ENCODE measurements at places on chromosomes 16 and 17.

- no peak for DNase-seq
Observed at GRCh38 chr17:44324092-44324570, 492 bp downstream of the SLC25A39 start.

DNA sequence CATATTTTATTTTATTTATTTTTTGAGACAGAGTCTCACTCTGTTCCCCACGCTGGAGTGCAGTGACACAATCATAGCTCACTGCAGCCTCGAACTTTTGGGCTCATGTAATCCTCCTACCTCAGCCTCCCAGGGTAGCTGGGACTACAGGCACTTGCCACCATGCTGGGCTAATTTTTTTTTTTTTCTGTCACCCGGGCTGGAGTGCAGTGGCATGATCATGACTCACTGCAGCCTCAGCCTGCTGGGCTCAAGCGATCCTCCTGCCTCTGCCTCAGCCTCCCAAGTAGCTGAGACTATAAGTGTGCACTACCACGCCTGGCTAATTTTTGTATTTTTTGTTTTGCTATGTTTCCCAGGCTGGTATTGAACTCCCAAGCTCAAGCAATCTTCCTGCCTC is 17.1 kb downstream of the UNC45B start:
- DNase-seq, result no peak

DNA sequence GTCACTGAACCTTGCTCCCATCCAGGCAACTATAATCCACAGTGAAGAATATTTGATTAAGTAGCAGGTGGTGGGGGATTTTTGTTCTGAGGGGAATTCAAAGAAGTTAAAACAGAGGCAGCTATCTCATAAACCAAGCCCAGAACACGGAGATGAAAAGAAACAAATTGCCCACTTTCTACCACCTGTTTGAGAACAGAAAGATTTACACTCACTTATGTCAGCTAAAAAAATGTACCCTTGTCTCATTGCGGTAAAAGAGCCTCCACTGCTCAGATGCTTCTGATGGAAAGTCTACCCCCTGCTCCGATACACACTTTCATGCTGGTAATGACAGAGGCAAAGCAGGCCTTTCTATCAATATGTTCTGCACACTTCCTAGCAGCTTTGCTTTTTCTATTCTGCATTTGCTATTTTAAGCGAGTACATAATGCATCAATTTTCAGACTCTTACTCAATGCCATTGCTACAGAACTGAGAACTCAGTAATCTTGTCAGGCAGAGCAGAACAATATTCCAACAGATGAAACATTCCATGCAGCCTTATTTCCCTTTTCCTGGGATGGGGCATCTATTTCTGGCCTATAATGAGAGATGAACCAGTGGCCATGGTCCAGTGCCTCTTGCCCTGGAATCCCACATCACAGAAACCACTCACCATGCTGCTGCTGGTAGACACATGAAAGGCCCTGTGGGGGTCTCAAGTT is 29.0 kb downstream of the CDK5R1 start:
- no peak for DNase-seq

DNA sequence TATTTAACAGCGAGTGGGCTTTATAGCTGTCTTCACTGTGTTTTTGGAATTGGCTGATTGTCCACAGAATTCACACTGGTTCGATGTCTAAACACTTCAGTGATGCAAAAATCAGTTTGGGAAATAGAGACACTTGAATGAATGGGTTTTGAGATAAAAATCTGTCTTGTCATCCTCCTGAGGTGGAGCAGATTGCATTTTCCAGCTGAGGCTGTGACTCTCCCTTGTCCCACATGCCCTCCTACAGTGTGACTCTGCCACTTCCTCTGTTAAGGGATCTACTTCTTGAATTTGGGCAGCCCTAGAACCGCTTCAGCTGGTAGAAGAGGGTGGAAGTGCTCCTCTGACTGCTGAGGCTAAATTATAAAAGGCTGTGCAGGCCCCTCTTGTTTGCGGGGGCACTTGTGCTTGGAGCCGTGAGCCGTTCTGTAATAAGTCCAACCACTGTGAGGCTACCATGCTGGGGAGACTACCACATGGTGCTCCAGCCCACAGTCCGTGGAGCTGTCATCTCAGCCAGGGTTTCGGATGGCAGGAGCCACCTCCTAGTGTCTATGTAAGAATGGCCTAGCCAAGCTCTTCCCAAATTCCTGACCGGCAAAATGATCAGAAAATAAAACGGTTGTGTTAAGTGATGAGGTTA is 175.9 kb downstream of the SPECC1 start:
- no peak for DNase-seq

GRCh38 chr17:10993126-10993525 is 155.2 kb upstream of the PIRT start:
- no peak for DNase-seq

DNA sequence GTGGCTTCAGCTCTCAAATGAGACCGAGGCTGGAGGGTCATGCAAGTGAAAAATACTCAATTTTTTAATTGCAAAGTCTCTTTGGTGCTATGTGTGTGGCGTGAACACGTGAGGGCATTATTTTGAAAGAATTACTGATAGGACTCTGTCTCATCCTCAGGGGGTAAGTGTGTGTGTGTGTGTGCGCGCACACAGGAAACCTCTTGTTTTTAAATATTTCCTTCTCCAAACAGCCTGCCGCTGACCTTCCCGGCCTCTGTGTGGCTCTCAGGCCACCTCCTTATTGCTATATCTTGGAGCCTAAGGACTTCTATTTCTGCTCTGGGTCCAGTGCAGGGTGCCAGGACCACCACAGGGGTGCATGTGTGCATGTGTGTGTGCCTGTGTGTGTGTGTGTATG is 99.7 kb downstream of the CMIP start:
- no peak for DNase-seq

DNA sequence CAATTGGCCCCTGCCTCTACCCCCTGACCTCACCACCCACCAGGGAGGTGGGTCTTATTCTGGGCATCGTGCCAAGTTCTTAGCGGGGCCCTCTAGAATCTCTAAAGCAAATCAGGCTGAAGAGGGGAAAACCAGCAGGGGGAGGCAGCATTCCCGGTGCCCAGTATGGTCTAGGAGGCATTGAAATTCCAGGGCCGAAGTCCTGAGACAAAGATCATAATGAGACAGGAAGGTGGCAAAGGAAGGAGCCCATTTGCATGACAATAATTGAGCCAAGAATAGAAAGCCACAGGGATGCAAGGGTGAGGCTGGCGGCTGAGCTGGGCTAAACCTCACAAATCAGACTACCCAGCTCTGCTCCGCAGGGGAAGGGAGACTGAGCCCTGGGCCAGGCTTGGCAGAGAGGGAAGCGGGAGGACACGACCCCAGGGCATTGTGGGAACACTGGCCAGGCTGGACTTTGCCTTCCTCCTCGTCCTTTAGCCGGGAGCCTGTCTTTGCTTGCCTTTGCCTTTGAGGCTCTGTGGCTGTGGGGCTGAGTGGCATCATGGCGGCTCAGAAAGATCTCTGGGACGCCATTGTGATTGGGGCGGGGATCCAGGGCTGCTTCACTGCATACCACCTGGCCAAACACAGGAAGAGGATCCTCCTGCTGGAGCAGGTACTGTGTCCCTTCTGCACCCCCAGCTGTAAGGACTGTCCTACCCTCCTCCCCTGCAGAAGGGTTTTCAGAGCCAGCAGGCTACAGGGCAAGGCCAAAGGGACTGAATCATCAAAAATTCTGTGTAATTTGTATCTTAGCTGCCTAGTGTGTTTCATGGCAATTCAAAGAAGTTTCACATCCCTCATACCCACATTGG is at the start of gene PIPOX:
Gene PIPOX, plus strand, starts transcription at position 463 of the 860 bp plus-strand sequence. Its CDS starts 85 bp downstream, at position 548.
- DNase-seq, result no peak

DNA sequence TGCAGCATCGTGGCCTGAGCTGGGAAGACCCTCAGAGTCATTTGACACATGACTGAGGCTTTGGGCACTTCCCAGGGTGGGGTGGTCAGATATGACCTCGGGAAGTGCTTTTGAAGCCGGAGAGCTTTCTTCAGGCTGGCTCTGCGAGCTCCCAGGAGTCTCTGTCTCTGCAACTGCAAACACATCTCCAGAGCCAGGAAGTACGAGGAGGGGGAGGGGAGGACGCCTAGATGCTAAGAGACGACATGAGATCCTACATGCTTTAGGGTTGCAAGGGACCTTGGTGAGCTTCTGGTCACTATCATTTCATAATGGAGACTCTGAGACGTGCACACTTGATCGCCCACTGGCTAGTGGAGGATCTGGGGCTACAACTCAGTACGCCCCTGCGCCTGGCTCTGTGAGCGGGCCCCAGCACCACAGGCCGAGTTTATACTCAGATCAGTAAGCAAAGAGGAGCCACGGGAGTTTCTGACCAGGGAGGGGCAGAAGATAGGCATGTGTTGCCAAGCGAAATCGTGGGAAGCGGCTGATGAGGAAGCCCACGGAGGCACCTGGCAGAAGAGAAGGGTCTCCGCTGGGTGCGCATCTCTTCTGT is 527 bp upstream of the MGAT5B start:
- DNase-seq, result no peak

DNA sequence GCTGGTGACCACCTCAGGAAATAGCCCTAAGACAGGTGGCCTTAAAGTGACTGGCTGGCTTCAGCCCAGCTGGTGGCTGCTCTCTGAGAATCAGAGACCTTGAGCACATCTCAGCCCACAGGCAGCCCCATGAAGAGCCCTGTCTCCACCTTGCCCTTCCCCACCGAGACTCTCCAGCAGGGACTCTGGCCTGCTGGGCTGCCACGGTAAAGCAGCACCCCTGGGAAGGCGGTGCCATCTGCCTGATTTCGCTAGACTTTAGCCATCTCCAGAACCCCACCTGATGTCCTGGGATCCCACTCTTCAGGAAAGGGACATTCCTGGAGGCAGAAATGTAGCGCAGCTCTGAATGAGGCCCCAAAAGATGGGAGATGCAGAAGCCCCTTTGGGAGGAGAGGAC is 45.2 kb upstream of the LGALS9 start:
- no peak for DNase-seq

GRCh38 chr17:323721-324571 is 28.7 kb downstream of the RPH3AL start:
- no peak for DNase-seq

DNA sequence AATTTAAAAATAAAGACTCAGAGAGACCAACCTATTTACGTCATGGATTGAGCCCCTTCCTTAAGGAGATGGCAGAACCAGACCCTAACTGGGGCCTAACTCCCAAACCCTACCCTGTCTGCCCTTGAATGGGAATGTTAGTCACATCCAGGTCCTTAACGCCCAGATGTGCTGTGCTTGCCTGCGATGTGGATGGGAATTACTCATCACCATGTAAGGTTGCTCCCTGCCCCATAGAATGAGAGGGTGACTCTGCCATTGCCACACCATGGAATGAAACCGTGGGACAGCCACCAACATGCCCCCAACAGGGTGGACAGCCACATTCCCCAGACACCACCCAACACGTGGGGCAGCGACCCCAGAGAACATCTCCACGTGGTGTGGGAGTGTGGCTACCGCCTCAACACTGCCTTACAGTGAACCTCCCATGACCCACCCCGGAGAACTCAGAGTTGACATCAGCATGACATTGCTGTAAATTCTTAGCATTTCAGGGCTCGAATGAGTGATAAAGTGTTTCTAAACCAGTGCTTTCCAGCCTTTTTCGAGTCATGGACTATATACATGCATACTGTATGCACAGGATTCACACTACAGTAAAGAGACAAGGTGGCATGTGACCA is 31.8 kb downstream of the SCNN1B start:
- DNase-seq, result no peak

DNA sequence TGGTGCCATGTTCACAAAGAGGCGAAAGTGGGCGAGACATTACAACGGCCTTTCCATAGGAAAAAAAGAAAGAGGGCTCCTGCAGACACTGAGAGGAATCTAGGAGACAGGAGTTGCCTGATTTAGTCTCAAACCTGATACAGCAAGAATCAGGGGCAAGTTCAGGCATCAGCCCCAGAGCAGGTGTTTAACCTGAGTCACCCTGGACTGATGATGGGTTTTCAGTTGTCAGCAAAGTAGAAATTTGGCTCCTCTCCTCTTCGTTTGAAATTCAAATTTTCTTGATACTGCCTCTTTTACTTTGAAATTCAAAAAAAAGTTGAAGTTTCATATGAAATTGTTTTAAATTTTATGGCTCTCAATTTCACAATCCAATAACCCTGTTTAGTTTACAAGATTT is 189.5 kb downstream of the ABCC12 start:
- DNase-seq, result no peak

GRCh38 chr17:12050646-12051225 is 30.1 kb downstream of the MAP2K4 start:
- no peak for DNase-seq

DNA sequence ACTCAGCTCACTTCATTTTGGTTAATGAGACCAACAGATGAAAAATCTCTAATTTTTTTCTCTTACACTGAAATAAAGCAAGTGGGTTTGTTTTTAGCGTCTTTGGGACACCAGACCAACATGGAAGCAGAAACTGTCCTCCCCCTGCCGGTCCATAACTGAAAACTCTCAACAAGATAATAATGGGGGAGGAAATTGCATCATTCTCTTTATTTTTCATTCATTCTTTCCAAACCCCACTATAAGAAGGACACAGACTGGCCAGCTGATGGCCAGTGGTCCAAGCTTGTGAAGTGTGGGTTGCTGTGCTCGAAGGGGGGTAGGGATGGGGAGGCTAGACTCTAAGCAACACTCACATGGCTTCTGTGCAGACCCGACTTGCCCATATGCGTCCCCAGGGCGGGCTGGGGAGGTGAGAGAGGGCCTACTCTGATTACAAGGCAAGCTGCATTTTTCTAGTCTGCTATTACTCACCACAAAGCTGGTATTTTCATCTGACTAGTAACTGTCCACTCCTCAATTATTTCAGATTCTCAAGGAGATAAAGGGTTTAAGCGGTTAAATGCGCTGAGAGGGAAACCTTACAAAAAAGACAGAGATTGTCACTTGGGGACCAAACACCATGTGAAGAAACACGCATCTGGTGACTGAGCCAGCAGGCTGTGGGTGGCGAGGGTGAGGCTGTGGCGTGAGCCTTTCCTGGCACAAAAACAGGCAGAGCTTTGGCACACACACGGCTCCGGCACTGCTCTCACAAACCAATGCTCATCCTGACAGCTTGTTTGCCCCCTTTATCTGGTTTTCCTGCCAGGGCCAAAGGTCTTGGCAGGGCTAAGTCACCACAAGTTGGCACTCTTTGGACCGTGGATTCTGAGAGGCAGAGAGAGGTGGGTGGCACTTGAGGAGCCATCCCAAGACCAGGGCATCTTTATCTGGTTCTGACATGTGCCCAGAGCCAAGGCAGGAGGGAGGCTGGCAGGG is 38.2 kb downstream of the MARF1 start:
- no peak for DNase-seq

GRCh38 chr16:83933885-83934683 is 19.0 kb upstream of the OSGIN1 start:
- DNase-seq, result no peak

GRCh38 chr17:72915625-72916081 is 176.8 kb downstream of the SLC39A11 start:
- DNase-seq, result no peak

All from activated CD4-positive, alpha-beta T cell treated with anti-CD3 and anti-CD28 coated beads, Interleukin-2, amount 50 U/mL, for 4 hours (primary cell).